ENCODE measurements at places on chromosomes 11 and 22. TPM values are rescaled to one million over a fixed set of nuclear protein-coding genes. Genes with fewer than 3 reads are reported as not detected.

The SAMM50 gene
- total RNA-seq: 67.6 TPM

The TYR gene
- not detected for total RNA-seq

The NPAT gene
- total RNA-seq: 8.9 TPM

The SLC25A1 gene
- total RNA-seq: 39.0 TPM

The APOL5 gene
- not detected for total RNA-seq

The NPAS4 gene
- total RNA-seq: 0.18 TPM

The SLC7A4 gene
- 0.47 TPM for total RNA-seq

The CNGA4 gene
- total RNA-seq: not detected

The APOA5 gene
- not detected for total RNA-seq

The OR56A4 gene
- total RNA-seq: not detected

The LRRC56 gene
- 0.68 TPM for total RNA-seq

The MRGPRE gene
- total RNA-seq: not detected

All from left cardiac atrium (tissue), 4 donors.